ENCODE measurements at places on chromosomes 12 and 14.

GRCh38 chr14:35956376-35957085 is 130.4 kb downstream of the BRMS1L start:
- DNase-seq, result no peak
- no peaks in the 10 kb centered on the region for H3K4me1 ChIP-seq
- no peak overlapping the region for H3K4me3 ChIP-seq
- no peaks in the 10 kb centered on the region for H3K27me3 ChIP-seq
- no peak overlapping the region for H3K27ac ChIP-seq
- H3K36me3 ChIP-seq, result no peaks in the 10 kb centered on the region

- no peak overlapping the region for H3K4me3 ChIP-seq
- no peaks in the 10 kb centered on the region for H3K4me1 ChIP-seq
- H3K36me3 ChIP-seq, result no peaks in the 10 kb centered on the region
- peak; percentile 10 for DNase-seq
- no peak overlapping the region for H3K27ac ChIP-seq
Observed at GRCh38 chr12:98758331-98758730, 113.2 kb downstream of the APAF1 start.

DNA sequence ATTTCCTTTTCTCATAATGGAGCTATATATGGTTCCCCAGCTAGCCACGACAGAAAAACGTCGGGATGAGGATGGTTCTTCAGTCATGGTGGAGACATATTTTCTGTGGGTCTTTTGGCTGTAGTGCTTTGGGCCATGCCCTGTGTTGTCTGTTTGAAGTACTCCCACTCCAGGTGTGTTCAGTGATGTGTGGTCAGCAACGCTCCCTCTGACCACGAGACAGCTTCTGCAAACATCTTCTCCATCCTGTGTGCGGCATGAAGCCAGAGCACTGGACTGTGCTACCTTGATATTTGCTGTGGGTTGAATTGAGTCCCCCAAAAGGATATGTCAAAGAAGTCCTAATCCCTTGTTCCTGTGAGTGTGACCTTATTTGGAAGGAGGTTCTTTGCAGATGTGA is 931.2 kb downstream of the NRXN3 start:
- no peak for DNase-seq
- H3K27me3 ChIP-seq, result no peaks in the 10 kb centered on the region
- no peaks in the 10 kb centered on the region for H3K4me1 ChIP-seq
- H3K27ac ChIP-seq, result no peak overlapping the region
- H3K36me3 ChIP-seq, result no peaks in the 10 kb centered on the region

DNA sequence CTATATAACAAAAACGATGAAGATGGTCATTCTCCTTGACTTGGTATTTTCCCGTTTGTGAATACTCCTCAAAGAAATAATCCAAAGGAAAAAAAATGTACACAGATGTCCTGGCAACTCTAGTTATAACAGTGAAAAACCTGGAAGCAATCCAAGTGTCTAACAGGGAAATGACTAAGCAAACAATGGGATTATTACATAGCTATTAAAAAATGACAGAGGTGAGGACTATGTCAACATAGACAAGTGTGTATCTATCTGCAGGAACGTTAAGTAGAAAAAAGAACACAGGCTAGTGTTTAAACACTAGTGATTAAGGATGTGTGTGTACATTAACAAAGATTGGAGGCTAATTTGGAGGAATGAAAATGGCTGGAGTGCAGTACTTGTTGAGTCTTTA is 5.9 kb upstream of the APOLD1 start:
- no peak overlapping the region for H3K27ac ChIP-seq
- H3K4me3 ChIP-seq, result no peak overlapping the region
- no peaks in the 10 kb centered on the region for H3K4me1 ChIP-seq
- H3K36me3 ChIP-seq, result no peaks in the 10 kb centered on the region
- peak; percentile 86 for DNase-seq
- peaks cover 3% of the 10 kb centered on the region for H3K27me3 ChIP-seq

DNA sequence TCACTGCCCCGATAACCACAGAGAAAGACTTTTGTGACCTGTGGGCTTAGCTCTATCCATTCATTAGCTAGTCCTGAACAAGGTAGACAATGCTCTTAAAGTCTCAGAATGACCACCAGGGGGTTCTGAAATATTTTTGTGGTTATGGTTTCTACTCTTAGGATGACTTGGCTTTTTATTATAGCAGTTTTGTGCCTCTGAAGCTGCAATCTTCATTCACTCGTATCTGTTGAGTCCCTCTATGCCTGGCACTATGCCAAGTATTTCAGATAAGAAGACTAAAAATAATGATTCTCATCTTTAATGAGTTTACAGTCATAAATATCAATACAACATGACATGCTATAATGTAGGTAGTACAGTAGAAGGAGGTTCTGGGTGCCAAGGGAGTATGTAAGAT is 130.8 kb upstream of the TRHDE start:
- H3K27ac ChIP-seq, result no peak overlapping the region
- H3K4me3 ChIP-seq, result no peak overlapping the region
- no peaks in the 10 kb centered on the region for H3K36me3 ChIP-seq
- no peaks in the 10 kb centered on the region for H3K4me1 ChIP-seq

DNA sequence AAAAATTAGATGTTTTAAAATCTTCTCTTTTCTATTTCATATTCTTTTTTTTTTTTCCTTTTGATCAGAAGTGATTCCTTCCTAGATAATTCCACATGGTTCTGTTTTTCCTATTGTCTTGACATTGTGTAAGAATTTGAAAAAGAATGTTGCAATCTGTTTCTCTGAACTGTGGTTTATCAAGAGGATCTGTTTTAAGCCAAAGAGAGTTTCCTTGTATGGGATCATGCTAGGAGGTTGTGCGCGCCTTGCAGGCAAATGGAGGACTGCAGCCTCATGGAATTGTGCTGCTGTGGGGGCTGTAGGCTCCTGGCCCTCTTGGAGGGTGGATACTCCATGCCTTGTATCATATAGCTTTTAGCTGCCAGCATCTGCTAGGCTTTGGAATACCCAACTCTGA is 43.3 kb upstream of the MBIP start:
- no peaks in the 10 kb centered on the region for H3K36me3 ChIP-seq
- H3K4me1 ChIP-seq, result no peaks in the 10 kb centered on the region
- no peak overlapping the region for H3K27ac ChIP-seq
- H3K27me3 ChIP-seq, result peaks cover 17% of the 10 kb centered on the region

GRCh38 chr12:126493366-126494108 is 1428.3 kb downstream of the AACS start:
- no peak overlapping the region for H3K4me3 ChIP-seq
- H3K27ac ChIP-seq, result no peak overlapping the region
- DNase-seq, result peak; percentile 37

- no peaks in the 10 kb centered on the region for H3K36me3 ChIP-seq
- H3K27ac ChIP-seq, result no peak overlapping the region
- H3K27me3 ChIP-seq, result no peaks in the 10 kb centered on the region
- H3K4me1 ChIP-seq, result no peaks in the 10 kb centered on the region
Observed at GRCh38 chr14:55977392-55978150, 140.6 kb upstream of the PELI2 start.

DNA sequence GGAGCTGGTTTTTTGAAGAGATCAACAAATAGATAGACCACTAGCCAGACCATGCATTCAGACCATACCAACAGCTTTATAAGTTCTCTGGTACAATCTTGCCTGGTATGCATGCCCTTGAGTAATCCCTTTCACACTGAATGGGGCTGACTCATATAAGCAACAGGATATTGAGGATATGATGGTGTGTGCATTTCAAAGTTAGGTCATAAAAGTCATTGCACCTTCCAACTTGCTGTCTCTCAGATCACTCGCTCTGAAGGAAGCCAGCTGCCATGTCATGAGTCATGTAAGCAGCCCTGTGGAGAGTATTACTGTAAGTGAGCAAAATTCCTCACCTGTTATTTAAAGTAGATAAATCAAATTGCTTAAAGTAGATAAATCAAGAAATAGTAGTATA is 45.0 kb upstream of the OR6J1 start:
- H3K27ac ChIP-seq, result no peak overlapping the region
- H3K4me3 ChIP-seq, result no peak overlapping the region
- no peaks in the 10 kb centered on the region for H3K4me1 ChIP-seq
- H3K27me3 ChIP-seq, result no peaks in the 10 kb centered on the region

DNA sequence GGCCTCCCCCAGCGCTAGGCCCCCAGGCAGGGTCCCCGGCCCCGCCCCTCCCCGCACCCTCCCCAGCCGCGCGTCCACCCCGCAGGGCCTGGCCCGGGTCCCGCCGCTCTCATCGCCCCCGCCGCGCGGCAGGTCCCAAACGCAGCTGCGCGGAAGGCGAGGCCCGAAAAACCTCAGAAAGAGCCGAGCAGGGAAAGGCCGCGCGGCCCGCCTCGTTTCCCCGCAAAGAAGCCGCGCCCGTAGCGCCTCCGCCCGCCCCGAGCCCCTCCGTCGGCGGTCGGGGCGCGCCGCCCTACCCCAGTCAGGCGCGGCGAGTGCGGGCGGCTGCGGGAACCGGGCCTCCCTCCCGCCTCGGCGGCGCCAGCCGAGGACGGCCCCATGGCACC is 324 bp downstream of the POLE start:
- H3K27ac ChIP-seq, result peak overlapping the region; percentile 76
- H3K27me3 ChIP-seq, result peaks cover 8% of the 10 kb centered on the region
- H3K4me3 ChIP-seq, result peak overlapping the region; percentile 77
- H3K4me1 ChIP-seq, result peaks cover 7% of the 10 kb centered on the region

- no peaks in the 10 kb centered on the region for H3K27me3 ChIP-seq
- DNase-seq, result no peak
- no peaks in the 10 kb centered on the region for H3K36me3 ChIP-seq
- H3K27ac ChIP-seq, result no peak overlapping the region
- no peak overlapping the region for H3K4me3 ChIP-seq
Observed at GRCh38 chr14:97074856-97075255, 277.7 kb downstream of the VRK1 start.

- H3K4me3 ChIP-seq, result no peak overlapping the region
- H3K36me3 ChIP-seq, result no peaks in the 10 kb centered on the region
- no peaks in the 10 kb centered on the region for H3K4me1 ChIP-seq
- no peak for DNase-seq
Observed at GRCh38 chr14:94372021-94372605, 16.3 kb downstream of the SERPINA1 start.
